LHCN-M2 (cell line): ENCODE measurements at places on chromosomes 12 and 14. TPM values are rescaled to one million over a fixed set of nuclear protein-coding genes. Genes with fewer than 3 reads are reported as not detected.

ZNF219 gene
- total RNA-seq = 18.3 and 19.1 TPM in 2 replicates

ZBTB39 gene
- total RNA-seq = 3.9 and 4.9 TPM in 2 replicates

MMP14 gene
- 292 and 331 TPM in 2 replicates for total RNA-seq

TNS2 gene
- total RNA-seq = 79.6 and 95.7 TPM in 2 replicates

DNA sequence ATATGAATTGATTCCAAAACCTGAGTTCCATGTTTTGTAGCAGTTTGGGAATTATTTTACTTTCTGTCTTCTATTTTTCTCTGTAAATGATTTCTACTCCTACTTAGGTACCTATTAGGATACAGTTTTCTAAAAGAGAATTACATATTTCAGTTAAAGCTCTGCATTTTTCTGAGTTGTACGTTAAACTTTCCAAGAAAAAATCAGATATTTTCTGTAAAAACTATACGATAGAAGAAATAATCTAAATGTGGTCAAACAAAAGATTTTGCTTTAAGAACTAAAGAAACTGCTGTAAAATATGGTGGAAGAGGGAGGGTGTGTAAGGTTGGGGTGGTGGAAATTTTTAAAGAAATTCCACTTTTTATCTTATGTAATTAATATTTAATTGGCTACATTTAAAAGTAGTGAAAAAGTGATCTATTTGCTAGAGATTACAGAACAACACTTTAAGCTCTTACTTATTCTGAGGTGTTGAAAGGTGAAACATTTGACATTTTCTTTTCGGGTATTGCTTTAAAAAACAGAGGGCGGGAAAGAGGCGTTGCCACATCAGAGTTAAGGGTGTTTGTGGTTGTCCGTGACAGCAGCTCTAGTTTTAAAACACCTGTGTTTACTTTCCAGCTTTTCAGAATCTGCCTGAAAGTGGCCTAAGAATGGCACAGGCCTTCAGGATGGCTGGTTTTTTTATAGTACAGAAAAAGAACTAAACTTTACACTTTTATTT, 187.3 kb downstream of the MIPOL1 start:
- no peak for DNase-seq

- DNase-seq = no peak
Observed at GRCh38 chr12:48985475-48985897, 7.4 kb downstream of the WNT1 start.

GRCh38 chr12:44947163-44947562, 71.0 kb upstream of the NELL2 start:
- no peak for DNase-seq

- DNase-seq = no peak
Observed at GRCh38 chr12:38744041-38744440, 161.3 kb downstream of the CPNE8 start.

GRCh38 chr14:87896393-87897380, 96.3 kb downstream of the GALC start:
- peak; percentile 43 for DNase-seq

GRCh38 chr14:53515276-53515675, 362.2 kb upstream of the DDHD1 start:
- DNase-seq = peak; percentile 53

DNA sequence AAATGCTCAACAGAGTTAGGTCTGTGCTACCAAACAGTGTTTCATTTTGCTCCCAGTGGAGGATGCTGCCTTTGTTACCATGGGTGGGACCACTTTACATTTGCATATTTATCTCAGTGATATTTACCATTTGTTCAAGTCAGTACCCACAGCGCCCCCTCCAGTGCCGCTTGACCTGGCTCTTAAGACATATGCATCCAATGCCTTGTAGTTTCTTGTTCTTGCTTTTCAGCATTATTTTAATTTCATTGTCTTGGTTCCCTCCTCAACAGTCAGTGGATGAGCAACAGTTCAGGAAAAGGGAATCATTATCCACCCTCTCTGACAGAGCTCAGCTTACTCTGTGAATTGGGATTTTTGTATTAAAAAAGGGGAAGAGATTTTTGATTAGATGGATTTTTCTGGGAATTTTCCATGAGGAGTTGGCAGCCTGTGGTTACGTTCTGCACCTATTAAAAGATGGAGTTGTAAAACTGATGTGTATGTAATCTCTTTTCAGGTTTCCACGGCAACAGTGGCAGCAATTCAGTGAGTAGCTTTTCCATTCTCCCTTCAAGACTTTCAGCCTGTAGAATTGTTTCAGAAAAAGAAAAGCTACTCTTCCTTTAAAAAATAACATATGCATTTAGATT, 240.5 kb upstream of the DAAM1 start:
- no peak for DNase-seq

DNA sequence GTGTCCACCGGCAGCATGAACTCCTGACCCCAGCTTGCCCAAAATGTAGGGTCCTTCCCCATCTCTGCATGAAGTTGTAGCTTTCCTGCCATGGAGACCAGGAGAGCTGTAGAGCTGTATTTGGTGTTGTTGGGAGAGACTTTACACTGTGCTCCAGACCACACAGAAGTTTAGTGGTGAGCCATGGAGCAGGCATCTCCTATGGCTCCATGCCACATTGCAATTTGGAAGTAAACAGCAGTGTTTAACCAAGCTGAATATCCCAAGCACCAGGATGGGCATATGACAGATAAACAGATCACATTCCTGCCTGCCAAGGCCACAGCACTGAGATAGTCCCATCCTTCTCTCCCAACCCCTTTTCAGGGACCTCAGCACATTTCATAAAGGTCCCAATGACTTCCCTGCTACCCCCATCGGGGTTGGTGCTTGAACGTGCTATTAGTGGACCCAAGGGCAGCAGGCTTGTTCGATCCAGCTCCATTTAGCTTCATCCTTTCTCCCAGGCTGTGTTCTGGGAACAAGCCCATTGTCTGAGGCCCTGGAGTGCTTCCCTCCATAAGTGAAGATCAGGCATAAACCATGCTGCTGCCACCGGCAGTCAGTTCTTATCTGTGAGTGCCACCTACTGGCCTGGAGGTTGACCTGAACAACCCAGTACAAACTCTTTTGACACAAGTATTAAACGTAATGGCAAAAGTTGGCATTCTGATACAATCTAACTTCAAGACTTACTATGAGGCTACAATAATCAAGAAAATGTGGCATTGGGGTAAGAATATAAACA, 172.3 kb upstream of the ATXN7L3B start:
- peak; percentile 70 for DNase-seq

DNA sequence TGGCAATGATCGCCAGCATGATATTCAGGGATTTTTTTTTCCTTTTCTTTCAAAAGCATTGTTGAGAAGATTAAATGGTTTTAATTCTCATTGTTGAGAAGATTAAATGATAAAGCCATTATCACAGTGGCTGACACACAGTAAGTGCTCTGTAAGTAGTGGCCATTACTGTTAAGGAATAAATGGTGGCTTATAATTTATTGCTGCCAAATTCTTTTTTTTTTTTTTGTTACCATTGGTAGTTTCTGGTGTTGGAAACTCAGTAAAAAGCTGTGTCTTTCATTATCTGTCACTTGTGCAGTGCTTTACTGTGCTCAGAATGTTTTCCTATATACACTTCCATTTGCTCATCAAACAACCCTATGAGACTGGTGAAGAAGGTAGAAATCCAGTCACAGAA, 15.3 kb downstream of the YAF2 start:
- no peak for DNase-seq

DNA sequence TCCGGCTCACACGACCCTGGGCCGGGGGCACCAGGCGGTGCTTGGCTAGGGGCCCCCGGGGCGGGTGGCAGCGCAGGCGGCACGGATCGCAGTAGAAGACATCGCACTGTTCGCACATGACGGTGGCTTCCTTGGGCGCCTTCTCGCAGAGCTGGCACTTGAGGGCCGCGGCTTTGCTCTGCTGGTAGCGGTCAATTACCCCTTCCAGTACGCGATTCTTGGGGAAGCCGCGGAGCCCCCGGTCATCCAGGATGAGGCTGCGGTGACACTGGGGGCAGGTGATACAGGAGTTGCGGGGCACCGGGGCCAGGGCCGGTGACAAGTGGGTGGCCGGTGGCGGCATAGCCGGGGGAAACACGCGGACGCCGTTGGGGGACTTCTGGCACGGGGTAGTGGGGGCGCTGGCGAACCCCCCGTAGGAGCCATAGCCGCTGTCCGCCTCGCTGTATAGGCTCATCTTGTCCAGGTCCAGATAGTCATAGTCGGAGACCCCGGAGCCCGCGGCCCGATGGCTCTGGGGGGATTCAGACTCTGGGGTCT, 553 bp downstream of the TRIM9 start:
- no peak for DNase-seq

GRCh38 chr12:8742501-8742900, 44.7 kb downstream of the RIMKLB start:
- DNase-seq = peak; percentile 30

- DNase-seq = no peak
Observed at GRCh38 chr14:68953196-68953555, 25.9 kb downstream of the ACTN1 start.

- DNase-seq = peak; percentile 85
Observed at GRCh38 chr12:101857043-101857558, 20.3 kb upstream of the DRAM1 start.

DNA sequence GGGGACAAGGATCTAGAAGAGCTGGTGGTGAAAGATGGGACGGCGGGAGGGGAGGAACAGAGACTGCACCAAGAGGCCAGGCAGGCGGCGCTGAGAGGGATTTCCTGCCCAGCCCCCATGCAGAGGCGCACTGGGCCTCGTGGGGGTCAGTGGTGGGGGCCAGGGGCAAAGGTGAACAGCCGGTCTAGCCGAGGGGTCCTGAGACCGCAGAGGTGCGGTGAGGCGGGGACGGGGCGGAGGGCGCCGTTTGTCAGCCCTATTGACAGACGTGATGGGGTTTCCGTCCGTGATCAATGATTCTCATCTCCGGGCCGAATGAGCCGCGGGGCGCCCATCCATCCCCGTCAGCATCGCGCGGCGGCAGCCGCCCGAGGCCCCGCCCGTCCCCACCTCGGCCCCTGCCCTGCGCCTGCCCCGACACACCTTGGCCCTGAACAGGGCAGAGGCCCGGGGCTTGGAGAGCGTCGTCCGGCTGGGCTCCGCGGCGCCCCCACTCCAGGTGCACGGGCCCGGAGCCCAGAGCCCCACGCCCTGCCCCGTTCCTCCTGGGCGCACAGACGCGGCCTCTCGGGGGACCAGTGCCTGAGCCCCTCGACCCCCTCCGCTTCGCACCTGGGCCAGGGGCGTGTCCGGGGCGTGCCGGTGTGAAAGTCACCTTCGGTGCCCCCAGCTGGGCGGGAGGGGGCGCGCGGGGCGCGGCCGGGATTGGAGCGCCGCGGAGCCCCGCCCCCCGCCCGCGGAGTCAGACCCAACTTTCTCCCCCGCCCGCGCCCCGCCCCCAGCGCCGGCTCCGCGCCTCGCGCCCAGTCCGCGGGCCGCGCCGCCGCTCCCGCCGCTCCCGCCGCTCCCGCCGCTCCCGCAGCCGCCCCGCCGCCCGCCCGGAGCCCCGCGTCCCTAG, at the start of gene NXPH4:
NXPH4 (plus strand) TSS at position 781 of the 898 bp plus-strand sequence. CDS start 176 bp downstream, outside the sequence.
- DNase-seq = no peak

GRCh38 chr14:91796617-91797347, 64.9 kb upstream of the CATSPERB start:
- DNase-seq = peak; percentile 1

DNA sequence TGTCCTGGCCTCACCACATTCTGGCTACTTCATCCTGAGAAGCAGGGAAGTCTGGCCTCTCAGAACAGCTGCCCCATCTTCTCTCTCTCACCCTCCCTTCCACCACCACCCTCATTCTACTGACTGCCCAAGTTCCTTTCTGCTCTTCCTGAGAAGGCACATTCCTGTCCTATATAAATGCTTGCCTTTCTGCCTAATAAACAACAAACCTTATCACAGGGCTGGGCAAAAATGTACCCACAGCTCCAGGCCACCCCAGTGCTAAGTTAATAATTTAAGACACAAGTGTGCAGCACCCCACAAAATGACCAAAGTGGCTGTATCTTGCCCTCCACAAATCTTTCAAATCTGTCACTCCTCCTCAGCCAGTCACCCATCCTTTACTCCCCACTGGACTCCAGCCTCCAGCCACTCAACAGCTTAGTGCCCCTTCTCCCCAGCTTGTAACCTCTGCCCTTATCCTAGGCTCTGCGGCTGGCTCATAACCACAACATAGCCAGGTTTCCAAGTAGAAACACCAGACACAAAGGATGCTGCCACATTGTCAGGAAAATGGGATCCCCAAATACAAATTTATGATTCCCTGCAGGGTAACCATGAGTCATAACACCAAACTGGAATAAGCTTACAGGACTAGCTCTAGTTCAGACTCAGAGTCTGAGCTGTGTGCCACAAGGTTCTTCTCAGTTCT, 15.0 kb downstream of the OXA1L start:
- peak; percentile 78 for DNase-seq

- DNase-seq = peak; percentile 69
Observed at GRCh38 chr12:538731-539539, 79.2 kb downstream of the B4GALNT3 start.

- DNase-seq = no peak
Observed at GRCh38 chr14:28879573-28879996, 113.0 kb downstream of the FOXG1 start.

DNA sequence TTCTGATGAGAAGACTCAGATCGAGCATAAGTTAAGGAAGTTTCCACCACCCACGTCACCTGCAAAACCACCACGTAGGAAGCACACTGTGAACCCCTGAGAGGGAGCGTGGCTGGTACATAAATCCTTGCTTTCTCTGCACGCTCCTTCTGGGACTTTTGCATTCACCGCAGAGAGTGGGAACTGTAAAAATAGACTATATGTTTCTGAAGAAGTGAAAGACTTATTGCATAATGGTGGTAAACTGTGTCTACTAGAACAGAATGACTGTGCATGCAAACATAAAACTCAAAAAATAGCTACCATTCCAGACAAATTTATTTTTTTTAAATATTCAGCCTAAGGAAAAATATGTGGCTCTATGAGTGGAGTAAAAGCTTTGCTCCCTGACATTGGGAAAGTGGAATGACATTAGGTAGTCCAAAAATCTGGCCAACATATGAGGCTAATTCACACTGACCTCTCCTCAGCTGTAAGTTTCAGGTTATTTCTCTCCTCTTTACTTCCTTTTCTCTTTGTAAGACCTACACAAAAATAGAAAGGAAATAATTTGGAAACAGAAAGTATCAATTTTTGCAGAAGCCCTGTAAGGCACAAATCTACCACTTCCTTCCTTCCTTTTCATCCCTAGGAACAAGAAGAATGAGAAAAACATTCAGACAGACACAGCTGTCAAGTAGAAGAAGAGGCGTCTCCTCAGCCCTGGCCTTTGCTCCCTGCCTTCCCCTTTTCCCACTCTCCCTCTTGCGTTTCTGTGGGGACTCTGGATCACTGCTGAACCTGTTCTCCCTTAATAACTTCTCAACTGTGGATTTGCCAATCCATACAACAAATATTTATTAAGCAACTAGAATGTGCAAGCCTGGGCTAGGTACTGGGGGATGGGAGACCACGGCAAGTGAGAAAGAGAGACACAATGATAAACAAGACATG, 264.3 kb upstream of the FOXN3 start:
- no peak for DNase-seq

DNA sequence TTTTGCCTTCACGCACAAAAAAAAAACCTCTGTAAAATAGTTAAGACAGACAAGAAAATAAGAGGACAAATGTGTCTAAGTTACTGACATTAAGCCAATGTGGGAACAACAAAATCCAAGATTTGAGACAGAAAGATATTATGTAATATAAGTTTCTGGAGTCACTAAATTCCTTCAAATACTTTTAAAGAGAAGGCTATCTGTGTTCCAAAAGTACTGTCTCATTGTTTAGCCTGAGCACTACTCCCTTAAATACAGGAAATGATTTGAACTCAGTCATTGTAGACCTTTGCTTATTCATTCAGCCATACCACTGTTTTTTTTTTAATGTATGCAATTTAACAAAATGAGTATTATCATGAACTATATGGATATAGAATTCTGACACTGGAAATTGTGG, 82.7 kb upstream of the KITLG start:
- DNase-seq = no peak

- DNase-seq = no peak
Observed at GRCh38 chr14:105746124-105746514, 219.7 kb downstream of the TMEM121 start.
